CD4-positive, alpha-beta memory T cell (primary cell): ENCODE measurements at places on chromosomes 2 and 18. TPM values are rescaled to one million over a fixed set of nuclear protein-coding genes. Genes with fewer than 3 reads are reported as not detected.

FLACC1 gene
- total RNA-seq, result 10.3 TPM

DCAF17 gene
- 30.3 TPM for total RNA-seq

SH3BP4 gene
- total RNA-seq, result 0.20 TPM

LAMA1 gene
- total RNA-seq, result not detected

DNA sequence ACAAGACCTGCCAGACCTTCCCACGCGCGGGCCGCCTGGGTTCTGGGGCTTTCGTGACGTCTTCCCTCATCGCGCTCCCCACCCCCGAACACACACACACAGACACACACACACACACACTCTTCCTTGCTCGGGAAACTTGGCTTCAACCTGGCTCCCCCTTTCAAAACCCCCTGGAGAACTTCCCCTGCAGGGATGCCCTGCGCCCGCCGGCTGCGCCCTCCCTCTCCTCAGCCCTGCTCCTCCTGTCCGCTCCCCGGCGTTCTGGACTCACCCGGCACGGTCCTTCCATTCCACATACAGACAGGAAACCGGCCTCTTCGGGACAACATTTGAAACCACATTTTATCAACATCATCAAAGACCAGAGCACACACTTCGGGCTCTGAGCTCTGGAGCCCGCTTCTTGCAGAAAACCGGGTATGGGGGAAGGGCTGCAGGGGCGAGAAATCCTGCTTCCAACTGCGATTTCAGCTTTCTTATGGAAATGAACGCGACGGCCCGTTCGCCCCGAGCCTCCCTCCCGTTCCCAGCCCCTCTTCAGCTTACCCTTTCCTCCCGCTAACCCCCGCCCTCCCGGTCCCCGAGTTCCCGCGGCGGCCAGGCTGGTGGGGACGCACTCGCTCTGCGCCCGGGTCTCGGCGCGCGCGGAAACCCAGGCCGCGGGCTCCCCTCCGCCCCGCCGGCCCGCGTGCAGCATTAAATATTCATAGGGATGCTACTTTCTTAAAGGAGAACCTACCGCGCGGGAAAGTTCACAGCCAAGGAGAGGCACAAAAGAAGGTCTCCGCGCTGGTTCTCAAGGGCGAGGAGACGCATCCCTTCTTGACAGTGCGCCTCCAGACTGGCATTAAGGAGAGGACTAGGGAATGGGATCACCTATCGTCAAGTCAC, 18.3 kb downstream of the POU3F3 start:
- peaks cover 6% of the 10 kb centered on the region for H3K27me3 ChIP-seq
- H3K4me1 ChIP-seq, result peaks cover 4% of the 10 kb centered on the region
- H3K4me3 ChIP-seq, result no peak overlapping the region

- H3K36me3 ChIP-seq, result no peaks in the 10 kb centered on the region
- H3K27me3 ChIP-seq, result no peaks in the 10 kb centered on the region
- no peak for DNase-seq
- H3K4me1 ChIP-seq, result no peaks in the 10 kb centered on the region
- no peak overlapping the region for H3K4me3 ChIP-seq
- no peak overlapping the region for H3K27ac ChIP-seq
Measured at GRCh38 chr2:117378653-117379052, 435.8 kb upstream of the DDX18 start.

- no peaks in the 10 kb centered on the region for H3K4me1 ChIP-seq
- H3K36me3 ChIP-seq, result no peaks in the 10 kb centered on the region
- H3K4me3 ChIP-seq, result no peak overlapping the region
- peaks cover 4% of the 10 kb centered on the region for H3K27me3 ChIP-seq
Measured at GRCh38 chr2:234629596-234629995, 132.7 kb upstream of the ARL4C start.
